ENCODE measurements at places on chromosomes 11 and 22. TPM values are rescaled to one million over a fixed set of nuclear protein-coding genes. Genes with fewer than 3 reads are reported as not detected.
A peak's percentile ranks its signal among the peaks of the same experiment; 100 is the strongest.

GRCh38 chr11:97772705-97773104 is 1248.0 kb upstream of the CNTN5 start:
- DNase-seq, result peak; percentile 11

The OR2AT4 gene
- polyA plus RNA-seq, result not detected

GRCh38 chr22:22199634-22200033 is 45.0 kb upstream of the VPREB1 start:
- no peak for DNase-seq

DNA sequence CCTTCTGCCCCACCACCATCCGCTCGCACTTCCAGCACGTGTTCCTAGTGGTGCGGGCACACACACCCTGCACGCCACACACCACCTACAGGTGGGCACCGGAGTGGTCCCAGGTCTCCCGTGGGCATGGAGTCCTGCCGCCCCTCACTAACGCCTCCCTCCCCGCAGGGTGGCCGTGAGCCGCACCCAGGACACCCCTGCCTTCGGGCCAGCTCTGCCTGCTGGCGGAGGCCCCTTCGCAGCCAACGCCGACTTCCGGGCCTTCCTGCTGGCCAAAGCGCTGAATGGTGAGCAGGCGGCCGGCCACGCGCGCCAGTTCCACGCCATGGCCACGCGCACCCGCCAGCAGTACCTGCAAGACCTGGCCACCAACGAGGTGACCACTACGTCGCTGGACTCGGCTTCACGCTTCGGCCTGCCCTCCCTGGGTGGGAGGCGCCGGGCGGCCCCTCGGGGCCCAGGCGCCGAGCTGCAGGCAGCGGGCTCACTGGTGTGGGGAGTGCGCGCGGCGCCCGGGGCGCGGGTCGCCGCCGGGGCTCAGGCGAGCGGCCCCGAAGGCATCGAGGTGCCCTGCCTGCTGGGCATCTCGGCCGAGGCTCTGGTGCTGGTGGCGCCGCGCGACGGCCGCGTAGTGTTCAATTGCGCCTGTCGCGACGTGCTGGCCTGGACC is 8.5 kb downstream of the SIPA1 start:
- DNase-seq, result no peak

DNA sequence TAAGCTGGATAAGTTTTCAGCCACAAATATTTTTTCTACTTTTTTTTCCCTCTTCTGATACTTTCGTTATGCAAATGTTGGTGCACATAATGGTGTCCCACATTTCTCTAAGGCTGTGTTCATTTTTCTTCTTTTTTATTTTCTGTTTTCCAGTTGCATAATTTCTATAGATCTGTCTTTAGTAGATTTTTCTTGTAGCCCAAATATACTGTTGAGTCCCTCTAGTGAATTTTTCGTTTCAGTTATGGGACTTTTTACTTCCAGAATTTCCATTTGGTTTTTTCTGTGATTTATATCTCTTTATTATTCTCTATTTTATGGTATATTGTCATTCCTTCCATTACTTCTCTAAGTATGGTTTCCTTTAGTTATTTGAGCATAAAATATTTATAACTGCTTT is 72.0 kb downstream of the SWAP70 start:
- no peak for DNase-seq

The RIBC2 gene
- not detected for polyA plus RNA-seq

DNA sequence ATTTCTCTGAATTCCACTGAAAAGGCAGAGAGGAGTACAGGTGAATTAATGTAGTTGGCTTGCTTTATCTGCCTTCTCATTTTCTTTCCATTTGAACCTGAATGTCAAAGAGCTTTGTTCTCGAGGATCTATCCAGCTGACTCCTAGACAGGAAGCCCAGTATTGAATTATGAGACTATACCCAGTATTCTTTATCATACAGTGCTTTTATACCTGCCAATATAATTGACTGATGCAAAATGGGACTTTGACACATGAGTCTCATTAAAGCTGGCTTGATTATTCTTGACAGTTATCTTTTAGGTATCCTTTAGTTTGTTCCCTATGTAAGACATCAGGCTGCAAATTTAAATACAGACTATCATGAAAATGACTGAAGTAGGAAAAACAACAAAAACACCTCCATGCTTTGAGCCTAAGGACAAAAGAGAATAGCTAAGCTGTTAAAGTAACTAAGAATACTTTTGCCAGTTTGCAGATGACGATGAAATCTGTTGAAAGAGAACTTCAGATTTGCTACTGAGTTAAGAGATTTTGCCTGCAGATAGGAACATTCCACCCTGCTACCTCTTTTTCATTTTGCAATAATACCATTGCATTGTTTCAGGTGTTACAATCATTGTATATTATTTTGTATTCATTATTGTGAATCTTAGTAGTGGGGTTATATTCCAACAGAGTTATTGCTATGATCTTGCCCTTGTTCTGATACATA is 117.1 kb downstream of the ENTHD1 start:
- DNase-seq, result no peak

- DNase-seq, result no peak
Measured at GRCh38 chr22:49532869-49533802, 294.5 kb downstream of the BRD1 start.

The OR6T1 gene
- polyA plus RNA-seq, result not detected

The TIMP3 gene
- polyA plus RNA-seq, result 23.1 TPM

The NRXN2 gene
- 0.15 TPM for polyA plus RNA-seq

- no peak for DNase-seq
Measured at GRCh38 chr22:50400406-50400805, 57.3 kb downstream of the PPP6R2 start.

GRCh38 chr11:36349351-36350136 is 53.5 kb downstream of the PRR5L start:
- DNase-seq, result no peak

All from SK-N-SH (cell line).